ENCODE measurements at places on chromosomes 16 and 17.

GRCh38 chr16:89024546-89025060 lies 47.6 kb upstream of the CBFA2T3 start:
- no peak for DNase-seq

- DNase-seq = no peak
Observed at GRCh38 chr16:4625560-4626159, 1.0 kb downstream of the MGRN1 start.

- DNase-seq = no peak
Observed at GRCh38 chr17:9016941-9017552, 4.3 kb upstream of the NTN1 start.

- DNase-seq = no peak
Observed at GRCh38 chr17:47267354-47267828, 13.8 kb downstream of the ITGB3 start.

DNA sequence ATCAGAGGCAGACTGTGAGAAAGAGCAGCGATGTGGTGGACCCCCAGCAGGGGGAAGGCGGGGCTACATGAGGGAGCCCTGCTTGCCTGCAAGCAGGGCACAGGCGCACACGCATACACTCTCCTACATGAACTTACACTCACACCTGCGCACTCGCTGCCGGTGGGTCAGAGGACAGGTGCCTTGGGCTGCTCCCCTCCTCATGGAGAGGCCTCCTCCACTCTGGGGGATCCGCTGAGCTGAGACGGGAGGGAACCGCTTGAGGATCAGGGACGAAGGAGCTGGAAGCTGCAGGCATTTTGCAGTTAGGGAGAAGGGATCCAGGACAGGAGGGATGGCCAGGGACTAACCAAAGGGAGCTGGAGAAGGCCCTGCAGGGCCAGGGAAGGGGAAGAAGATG lies 14.2 kb downstream of the OSBPL7 start:
- no peak for DNase-seq

GRCh38 chr17:44110823-44111633 lies 12.4 kb downstream of the HDAC5 start:
- peak; percentile 54 for DNase-seq

GRCh38 chr17:62206550-62206949 lies 141.5 kb upstream of the MED13 start:
- no peak for DNase-seq

GRCh38 chr17:8798846-8799569 lies at the start of gene MFSD6L:
TSS of gene MFSD6L (minus strand) at chr17:8799365. CDS start at chr17:8799120, 245 bp downstream.
- DNase-seq = no peak

- DNase-seq = no peak
Observed at GRCh38 chr17:62648251-62648955, 20.9 kb downstream of the MRC2 start.

DNA sequence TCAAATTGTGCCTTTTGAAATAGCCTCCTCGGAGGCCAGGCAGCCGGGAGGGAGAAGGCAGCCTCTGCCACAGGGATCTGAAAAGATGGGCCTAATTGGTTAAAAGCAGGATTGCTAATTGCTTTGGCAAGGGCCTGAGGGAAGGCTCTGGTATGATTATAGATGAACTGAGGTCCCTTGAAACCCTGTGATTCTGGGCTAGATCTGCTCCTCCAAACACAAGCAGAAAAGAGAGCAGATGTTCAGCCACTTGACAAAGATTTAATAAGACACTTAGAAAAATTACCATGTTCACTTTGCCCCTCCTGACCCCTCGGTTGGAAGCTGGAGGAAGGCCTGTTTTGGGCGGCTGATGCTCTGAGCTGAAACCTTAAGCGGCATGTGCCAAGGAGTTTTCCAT lies 209.5 kb upstream of the MPHOSPH6 start:
- no peak for DNase-seq

- DNase-seq = no peak
Observed at GRCh38 chr16:2331931-2332267, 8.6 kb downstream of the ABCA3 start.

DNA sequence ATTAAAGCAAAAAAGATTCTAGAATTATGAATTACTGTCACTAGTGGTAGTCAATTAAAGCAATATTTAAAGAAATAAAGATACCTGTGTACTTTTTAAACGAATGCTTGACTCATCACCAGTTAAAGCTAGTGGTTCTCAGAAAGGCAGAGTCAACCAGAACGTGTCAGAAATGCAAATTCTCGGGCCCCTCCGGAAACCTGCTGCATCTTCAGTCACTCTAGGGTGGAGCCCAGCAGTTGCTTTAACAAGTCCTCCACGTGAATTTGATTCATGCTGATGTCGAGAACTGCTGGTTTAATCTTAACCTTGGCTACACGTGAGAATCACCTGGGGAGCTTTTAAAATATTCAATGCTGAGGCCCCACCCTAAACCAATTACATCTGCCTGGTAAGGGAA lies 169.8 kb upstream of the SDK2 start:
- DNase-seq = no peak

- DNase-seq = peak; percentile 98
Observed at GRCh38 chr16:17070882-17071592, 399.7 kb downstream of the XYLT1 start.

- no peak for DNase-seq
Observed at GRCh38 chr16:75048054-75048453, 49.2 kb downstream of the ZNRF1 start.

DNA sequence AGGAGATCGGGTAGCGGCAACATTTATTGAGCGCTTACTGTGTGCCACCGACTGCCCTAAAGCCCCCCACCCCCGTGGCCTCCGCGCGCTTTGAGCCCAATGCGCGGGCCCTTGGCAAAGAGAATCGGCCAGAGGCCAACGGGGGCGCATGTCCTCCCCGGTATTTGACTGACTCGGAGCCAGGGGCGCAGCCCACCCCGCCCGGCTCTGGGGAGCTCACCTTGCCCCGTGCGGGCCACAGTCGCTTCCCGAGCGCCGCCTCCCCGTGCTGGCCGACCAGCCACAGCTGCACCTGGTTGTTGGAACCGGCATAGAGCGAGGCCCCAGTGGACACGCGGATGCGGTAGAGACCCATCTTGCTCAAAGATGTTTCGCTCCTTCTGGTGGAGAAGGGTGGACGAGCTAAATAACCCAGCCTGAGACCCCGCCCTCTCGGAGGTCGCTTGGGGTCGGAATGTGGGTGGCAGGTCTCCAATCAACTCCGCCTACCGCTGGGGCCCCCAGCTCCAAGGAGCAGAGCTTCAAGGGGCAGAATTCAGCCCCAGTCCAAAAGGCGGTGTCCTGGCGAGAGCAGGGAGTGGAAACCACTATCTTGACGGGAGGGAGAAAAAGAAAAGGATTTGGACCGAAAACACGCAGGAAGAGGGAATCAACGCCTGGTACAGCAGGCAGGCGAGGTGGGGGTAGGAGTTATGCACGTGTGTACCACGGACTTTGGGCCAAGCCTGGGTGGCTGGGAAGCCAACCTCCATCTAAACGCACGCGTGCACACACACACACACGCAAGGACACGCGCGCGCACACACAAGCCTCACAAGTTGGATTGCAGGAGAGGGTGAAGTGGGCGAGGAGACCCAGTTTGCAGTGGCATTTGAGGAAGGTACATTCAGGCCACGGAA lies at the start of gene ALOX15:
ALOX15 (minus strand) TSS at position 382 of the 899 bp plus-strand sequence; CDS start at position 355, 27 bp downstream.
- no peak for DNase-seq

DNA sequence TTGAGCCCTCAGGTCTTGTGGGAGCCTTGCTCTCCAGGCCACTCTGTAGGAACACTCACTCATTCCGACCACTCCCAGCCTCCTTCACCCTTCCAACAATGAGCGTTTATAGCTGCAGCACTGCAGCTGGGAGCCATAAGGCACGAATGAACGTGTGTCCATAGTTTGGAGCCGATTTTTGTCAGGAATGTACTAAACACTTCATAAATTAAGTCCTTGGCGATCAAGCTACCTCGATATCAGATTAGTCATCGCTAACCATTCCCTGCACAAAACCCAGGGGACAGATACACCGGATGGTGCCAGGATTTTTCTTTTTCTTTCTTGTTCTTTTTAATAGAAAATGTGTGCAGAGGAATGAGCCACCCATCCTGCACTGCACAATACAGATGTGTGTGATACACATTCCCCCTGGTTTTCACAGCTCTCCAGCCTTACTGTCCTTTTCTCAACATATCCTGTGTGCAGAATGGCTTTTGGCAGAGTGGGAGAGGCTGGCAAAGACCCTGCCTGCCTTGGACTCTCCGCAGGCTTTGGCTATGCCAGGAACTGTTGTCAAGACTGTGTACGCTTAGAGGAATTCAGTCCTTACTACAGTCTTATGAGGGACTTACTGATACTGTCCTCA lies 68.4 kb upstream of the ELAC2 start:
- no peak for DNase-seq

DNA sequence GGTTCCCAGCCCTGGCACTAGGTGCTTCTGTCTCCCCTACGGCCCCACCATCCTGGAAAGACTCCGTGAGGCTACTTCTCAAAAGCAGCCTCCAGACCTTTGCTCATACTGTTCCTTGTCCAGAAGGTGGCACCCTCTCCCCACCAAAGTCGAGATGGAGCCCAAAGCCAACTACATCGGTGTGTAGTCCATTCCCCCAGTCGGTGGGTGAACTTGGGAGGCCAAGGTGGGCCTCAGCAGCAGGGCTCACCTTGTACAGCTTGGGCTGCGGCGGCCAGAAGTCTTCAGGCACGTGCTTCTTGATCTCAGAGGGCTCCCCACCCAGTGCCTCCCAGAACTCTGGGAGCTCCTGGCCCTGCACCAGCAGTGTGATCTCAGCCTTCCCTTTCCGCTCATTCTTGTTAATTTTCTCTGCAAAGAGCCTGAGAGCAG lies 10.2 kb downstream of the FLII start:
- peak; percentile 75 for DNase-seq

DNA sequence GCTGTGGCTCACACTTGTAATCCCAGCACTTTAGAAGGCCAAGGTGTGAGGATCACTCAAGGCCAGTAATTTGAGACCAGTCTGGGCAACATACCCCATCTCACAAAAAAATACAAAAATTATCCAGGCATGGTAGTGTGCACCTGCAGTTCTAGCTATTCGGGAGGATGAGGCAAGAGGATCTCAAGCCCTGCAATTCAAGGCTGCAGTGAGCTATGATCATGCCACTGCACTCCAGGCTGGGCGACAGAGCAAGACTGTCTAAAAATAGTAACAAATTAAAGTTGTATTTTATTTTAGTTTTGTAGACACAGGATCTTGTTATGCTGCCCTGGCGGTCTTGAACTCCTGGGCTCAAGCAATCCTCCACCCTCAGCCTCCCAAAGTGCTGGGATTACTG lies 18.2 kb downstream of the USP31 start:
- peak; percentile 23 for DNase-seq

DNA sequence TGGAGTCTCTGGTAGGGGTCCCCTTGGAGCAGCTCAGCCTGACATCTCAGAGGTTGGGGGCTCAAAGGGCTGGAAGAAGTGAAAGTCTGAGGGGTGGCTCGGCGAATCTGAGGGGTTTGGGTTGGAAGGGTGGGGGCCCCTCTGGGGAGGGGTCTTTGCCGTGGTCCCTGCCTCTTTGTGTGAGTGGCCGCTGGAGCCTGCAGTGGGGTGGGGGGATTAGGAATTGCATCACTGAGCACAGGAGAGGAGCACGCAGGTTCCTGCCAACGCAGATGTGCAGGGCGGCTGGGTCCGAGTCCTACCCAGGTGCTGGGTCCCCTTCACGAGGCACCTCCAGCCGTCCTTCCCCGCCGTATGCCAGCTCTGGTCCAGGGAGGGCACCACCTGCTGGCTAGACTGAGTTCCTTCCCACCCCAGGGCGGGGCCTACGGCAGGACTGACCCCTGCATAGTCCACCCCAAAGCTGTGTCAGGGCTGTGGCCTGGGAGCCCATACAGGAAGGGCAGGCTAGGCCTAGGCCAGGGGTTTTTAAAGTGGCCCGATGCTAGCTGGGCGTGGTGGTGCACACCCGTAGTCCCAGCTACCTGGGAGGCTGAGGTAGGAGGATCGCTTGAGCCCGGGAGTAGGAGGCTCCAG lies 9.9 kb downstream of the FMNL1 start:
- DNase-seq = no peak

DNA sequence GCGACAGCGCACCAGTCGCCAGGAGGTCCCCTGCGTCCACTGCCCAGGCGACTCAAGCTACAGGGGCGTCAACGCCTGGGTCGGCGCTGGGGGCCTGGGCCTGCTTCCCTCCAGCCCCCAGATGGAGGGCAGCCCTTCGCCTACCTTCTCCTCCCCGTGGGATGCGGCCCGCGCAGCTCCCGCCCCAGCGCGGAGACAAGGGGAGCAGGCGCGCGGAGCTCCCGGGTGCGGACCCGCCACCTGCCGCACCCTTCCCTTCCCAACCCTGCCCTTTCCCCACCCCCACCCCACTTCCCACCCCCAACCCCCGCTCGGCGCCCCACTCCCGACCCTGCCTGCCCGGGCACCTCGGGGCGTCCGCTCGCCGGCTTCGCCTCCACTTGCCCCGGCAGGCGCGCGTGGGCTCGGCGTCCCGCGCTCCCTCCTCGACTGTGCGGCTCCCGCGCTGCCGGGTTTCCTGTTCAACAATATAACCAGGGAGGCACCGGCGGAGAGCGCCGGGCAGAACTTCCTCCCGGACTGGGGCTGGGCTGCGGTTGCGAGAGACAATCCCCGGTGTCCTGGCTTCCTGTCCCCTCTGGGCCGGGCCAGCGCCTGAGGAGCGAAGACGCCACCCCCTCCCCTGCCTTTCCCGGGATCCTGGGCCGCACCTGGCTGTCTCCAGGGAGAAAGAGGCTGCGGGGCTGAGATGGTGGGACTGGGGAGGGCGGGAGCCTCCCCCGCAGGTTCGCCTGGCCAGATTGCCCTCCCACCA lies at the start of gene ARHGAP27:
ARHGAP27 (minus strand) TSS at position 466 of the 754 bp plus-strand sequence. CDS start 2,591 bp downstream, outside the sequence.
- DNase-seq = no peak

DNA sequence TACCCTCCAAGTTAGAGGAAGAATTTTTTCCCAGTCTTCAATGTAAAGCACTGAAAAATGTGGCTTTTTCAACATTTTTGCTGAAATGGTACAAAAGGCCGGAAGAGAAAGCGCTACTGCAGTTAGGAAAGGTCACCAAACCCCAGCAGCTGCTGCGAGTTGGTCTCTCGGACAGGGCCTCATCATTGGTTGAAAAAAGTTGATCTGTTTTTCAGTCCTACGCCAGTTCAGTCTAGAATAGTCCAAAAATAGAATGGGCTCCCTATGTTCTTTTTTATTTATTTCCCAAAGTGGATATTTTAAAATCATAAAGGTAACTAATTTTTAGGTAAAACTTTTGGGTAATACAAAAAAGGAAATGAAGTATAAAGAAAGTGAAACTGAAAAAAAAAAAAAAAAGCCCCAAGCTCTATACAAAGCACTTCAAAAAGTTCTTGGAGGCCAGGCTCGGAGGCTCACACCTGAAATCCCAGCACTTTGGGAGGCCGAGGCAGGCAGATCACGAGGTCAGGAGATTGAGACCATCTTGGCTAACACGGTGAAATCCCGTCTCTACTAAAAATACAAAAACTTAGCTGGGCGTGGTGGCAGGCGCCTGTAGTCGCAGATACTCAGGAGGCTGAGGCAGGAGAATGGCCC lies 17.4 kb downstream of the ADAP2 start:
- peak; percentile 26 for DNase-seq

DNA sequence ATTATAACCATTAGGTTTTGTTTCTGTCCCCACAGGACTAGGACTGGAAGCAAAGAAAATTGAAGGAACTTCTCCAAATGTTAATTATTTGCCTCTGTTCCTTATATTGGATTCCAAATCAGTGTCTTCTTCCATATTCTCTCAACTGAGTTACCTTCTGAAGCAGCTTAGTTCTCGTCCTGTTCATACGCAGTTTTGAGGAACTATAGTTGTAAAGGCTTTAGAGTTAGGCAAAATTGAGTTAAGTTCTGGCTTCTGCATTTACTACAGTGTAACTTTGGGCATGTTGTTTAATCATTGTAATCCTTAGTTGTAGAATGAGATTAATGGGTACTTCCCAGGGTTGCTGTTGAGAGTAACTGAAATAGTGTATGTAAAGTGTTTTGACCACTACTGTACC lies 11.2 kb downstream of the CBFB start:
- DNase-seq = no peak
